Activated CD8-positive, alpha-beta memory T cell treated with anti-CD3 and anti-CD28 coated beads, Interleukin-2, amount 50 U/mL, for 48 hours (primary cell): ENCODE measurements at places on chromosomes 4 and X.

- DNase-seq, result no peak
Measured at GRCh38 chr4:52640808-52641565, 18.1 kb downstream of the USP46 start.

- no peak for DNase-seq
Measured at GRCh38 chr4:183507925-183508696, 3.3 kb downstream of the ING2 start.

GRCh38 chr4:173590697-173591096 lies 60.7 kb upstream of the HAND2 start:
- DNase-seq, result no peak

- no peak for DNase-seq
Measured at GRCh38 chr4:31175242-31175910, 455.2 kb downstream of the PCDH7 start.

- DNase-seq, result no peak
Measured at GRCh38 chr4:78781924-78782323, 5.8 kb downstream of the BMP2K start.

DNA sequence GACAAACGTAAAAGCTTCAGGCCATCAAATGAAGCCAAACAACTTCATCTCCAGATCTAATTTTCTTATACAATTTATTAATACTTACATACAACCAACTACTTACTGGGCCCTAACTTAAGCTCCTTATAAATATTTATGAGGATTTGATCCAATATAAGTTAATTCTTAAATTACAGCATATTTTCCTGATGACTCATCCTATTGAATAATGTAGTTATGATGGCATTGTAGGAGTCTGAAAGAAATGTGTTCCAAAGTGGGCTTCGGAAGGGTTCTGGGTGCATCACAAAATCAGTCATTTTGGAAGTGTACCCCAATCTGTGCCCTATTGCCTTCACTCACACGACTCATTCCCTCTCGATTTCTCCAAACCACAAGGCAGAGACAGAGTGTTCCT lies 455.1 kb upstream of the CTSO start:
- no peak for DNase-seq

DNA sequence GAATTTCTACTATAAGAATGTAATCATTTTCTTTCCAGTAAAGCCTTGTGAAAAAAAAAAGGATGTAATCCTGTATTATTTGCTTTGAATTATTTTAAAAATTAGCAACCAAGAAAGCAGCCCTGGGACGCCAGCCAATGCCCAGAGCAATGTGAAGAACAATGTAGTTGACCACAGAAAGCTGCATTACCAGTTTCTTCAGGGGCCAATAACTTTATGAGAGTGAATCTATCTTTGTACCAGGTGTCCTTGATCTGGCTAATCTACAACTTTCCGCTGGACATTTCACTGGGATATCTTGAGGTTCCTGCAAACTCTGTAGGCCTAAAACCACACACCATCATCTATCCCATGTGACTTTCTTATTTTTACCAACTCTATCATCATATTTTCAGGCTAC lies 7.6 kb upstream of the KLHL2 start:
- no peak for DNase-seq

DNA sequence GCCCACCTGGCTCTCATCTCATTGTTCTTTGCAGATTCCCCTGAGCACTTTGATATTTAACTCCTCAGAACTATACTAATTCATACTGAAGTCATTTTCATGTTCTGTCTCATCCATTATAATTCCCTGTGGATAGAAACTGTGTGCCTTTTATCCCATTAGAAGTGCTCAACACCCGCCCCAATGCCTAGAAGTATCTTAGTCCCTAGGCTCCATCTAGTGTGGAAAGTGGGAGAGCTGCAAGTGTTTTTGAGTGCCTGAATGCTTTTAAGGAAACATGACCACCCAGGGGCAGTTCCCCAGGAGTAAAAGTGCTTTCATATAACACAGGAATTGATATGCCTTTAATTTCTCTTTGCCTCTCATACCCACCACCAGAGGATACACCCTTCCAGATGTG lies 117.0 kb downstream of the CHRDL1 start:
- no peak for DNase-seq

DNA sequence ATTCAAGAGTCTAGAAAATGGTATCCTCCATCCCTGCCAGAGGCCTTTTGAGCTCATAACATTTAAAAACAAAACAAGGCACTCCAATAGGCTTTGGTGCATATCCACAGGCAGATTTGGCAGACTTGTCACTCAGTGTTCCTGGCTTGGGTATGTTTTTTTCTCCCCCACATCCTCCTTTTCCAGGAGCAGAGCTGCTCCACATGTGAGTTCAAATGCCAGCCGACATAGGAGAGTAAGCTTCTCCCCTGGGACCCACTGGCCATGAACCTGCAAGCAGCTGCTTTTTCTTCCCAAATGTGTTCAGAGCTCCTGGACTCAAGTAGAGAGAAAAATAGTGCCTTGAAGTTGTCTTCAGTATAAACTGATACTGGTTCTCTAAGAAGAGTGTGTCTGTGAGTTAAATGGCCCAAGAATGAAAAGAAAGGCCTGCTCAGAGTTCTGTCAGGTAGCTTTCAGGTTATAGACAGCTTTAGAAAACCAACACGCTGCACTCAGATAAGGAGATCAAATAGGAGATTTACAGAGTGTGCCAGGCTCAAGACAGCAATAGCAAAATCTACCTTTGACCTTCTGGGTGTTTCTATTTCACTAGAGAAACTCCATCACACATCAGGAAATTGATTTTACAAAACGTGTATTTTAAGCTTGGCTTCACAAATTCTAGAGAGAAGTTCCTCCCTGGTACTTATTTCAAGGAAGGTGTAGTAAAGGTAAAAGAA lies 162.5 kb upstream of the GALNT7 start:
- DNase-seq, result no peak

GRCh38 chrX:17414027-17414658 lies 39.1 kb downstream of the NHS start:
- DNase-seq, result no peak

DNA sequence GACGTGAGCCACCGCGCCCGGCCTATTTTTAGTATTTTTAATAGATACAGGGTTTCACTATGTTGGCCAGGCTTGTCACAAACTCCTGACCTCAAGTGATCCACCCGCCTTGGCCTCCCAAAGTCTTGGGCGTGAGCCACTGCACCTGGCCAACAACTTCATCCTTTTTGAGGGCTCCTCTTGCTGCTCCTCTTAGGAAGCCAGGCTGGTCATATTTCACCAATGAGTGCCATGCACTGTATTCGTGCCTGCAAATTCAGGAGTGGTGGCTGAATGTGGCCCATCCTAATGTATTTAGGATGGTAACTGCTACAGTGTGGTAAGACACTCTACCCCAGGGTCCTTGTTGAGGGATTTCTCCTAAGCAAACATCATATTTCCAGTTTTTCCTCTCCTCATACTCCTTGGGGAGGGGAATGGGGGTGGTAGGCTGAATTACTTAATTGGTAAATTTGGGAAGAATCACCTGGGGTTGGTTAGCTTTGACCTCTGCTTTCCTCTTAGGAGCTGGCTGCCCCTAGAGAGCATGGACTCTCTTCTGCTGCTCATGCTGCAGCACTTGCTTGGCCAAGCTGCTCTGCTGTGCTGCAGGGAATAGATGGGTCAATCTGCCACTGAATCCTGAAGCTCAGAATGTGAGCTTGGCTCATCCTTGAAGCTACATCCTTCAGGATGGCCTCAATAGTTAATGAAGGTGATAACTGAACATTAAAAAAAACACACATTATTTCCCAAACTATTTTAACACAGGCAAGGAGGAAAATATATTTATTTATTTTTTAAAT lies 167.4 kb downstream of the HS3ST1 start:
- no peak for DNase-seq

DNA sequence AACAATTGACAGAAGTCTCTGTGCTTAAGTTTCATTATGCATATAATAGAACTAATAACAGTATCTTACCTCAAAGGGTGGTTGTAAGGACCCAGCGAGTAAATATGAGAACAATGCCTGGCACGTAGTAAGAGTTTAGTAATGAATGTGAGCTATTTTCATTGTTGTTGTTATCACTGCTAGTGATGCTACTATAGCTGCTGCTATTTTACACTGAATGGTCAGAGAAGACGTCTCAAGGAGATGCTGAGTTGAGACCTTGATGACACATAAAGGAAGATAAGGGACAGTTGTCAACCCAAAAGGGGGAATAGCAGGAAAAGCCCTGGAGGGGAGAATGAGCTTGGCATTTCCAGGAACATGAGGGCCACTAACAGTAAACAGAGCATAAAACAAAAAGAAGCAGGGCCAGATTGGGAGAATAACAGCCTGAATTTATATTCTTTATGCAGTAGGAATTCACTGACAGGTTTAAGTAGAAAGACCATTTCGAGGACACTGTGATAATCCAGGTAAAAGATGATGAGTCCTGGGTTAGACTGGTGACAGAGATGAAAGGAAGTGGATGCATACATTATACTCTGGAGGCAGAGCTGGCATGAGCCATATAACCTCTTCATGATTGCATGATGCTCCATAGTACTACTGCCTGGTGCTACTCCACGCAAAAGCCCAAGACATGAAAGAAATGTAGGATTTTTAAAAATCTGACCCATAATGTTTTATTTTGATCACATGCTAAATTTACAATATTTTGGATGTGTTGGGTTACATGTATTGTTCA lies 23.1 kb downstream of the ATP8A1 start:
- DNase-seq, result no peak

DNA sequence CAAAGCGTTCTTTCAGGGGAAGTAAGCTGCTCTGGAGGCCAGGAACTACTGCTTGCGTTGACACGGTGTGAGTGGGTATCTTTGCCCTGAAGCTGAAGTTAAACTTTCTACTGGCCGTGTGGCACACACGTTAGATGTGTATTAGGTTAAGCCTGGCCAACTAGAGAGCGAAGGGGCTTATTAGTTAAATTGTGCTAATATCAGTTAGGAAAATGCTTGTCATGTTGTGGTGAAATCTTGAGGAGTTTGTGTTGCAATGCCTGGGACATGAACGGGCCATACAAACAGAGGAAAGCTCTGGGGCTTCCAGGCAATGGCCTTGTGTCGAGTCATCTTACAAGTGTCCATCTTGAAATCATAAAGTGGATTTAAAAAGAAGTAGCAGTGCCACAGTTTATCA lies 62.6 kb downstream of the NSUN7 start:
- no peak for DNase-seq

- no peak for DNase-seq
Measured at GRCh38 chr4:30945586-30945985, 225.4 kb downstream of the PCDH7 start.

- no peak for DNase-seq
Measured at GRCh38 chrX:8273451-8273895, 102.4 kb upstream of the VCX2 start.

DNA sequence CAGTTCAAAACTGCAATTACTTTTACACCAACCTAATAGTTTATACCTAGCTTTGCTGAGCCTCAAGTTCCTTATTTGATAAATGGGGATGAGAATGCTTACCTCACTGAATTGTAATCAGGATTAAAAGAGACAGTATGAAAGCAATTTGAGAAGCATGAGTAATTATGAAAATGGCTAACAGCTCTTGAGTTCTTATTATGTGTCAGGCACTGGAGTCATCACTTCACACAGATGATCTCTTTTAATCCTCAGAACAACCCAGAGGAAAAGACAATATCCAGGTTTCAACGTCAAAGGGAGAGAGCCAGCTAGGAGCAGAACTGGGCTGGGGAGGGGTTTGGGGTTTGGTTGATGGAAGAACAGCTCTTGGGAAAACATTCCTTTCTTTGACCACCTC lies 221.0 kb upstream of the NWD2 start:
- no peak for DNase-seq

- no peak for DNase-seq
Measured at GRCh38 chrX:152850465-152850864, 19.6 kb downstream of the NSDHL start.

DNA sequence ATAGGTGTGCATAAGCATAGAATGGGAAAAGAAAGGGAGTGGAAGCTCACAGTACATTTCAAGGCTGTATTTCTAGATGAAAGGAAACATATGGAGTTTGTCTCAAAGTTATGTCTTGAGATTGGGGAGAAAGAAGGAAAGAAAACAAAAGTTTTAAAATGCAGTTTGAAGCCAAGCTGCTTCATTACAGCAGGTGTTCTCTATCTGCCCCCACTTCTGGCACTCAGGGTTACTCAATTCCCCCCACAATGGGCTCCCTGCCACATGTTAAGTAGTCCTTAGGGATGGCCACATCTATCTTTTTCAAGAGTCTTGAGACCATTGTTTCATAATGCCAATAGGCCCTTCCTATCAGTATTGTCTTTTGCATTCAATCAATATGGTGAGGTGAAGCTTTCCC lies 367.4 kb upstream of the ANXA10 start:
- no peak for DNase-seq

- DNase-seq, result peak; percentile 79
Measured at GRCh38 chrX:118495958-118496762, 545 bp downstream of the DOCK11 start.

DNA sequence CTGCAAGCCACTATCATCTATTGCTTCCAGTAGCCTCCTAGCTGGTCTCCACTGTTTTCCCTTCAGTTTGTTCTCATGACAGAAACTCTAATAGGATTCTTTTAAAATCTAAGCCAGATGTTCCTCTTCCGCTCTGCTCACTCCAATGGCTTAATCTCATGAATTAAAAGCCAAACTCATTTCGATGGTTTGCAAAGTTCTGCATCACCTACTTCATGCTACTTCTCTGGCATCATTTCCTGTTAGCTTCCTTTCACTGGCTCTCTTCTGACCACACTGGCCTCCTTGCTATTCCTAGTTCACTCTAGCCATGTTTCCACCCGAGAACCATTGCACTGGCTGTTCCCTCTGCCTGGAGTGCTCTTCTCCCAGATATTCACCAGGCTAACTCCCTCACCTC lies 102.0 kb upstream of the LSM6 start:
- DNase-seq, result no peak

DNA sequence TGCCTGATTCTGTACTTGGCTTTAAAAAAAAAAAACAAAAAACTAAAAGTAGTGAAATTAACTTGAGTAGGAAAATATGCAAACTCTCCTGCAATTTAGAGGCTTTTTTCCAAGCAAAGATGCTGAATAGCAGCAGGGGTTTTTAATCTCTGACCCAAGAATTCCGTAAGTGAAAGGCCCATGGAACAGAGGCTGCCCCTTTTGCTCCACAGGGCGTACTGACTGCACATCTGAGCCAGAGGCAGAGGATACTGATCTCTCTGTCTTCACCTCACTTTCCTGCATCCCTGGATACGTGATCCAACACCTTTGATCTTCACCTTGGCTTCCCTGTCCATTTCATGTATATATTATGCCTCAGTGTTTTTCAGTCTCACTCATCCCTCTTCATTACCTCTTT lies 3.9 kb downstream of the FAM149A start:
- no peak for DNase-seq

- no peak for DNase-seq
Measured at GRCh38 chr4:159401226-159401712, 298.4 kb downstream of the RAPGEF2 start.
